ENCODE measurements at places on chromosomes 16 and 17. TPM values are rescaled to one million over a fixed set of nuclear protein-coding genes. Genes with fewer than 3 reads are reported as not detected.

Gene GAST
- total RNA-seq, result not detected

Gene SLC6A4
- not detected for total RNA-seq

Gene NACA2
- total RNA-seq, result not detected

Gene FKBP10
- total RNA-seq, result 61.4 TPM

Gene C17orf50
- total RNA-seq, result not detected

Gene NLRC3
- 0.05 TPM for total RNA-seq

Gene CLEC18A
- total RNA-seq, result 0.12 TPM

Gene ZNF286A
- 164 TPM for total RNA-seq

Gene KRTAP3-2
- not detected for total RNA-seq

Gene ATP2A3
- 1.9 TPM for total RNA-seq

Gene PITPNM3
- 39.7 TPM for total RNA-seq

Gene PNMT
- not detected for total RNA-seq

Gene EPN3
- total RNA-seq, result not detected

Gene SEPTIN12
- total RNA-seq, result not detected

Gene VAT1
- total RNA-seq, result 32.5 TPM

Gene CNTNAP1
- 5.0 TPM for total RNA-seq

Gene DNASE1L2
- 1.7 TPM for total RNA-seq

Gene WIPF2
- total RNA-seq, result 9.0 TPM

Gene TEX19
- 1.0 TPM for total RNA-seq

Gene DLX3
- not detected for total RNA-seq

Gene ITGA3
- 3.7 TPM for total RNA-seq

Gene AGRP
- total RNA-seq, result not detected

Gene ABCA6
- total RNA-seq, result not detected

Gene GCGR
- 0.04 TPM for total RNA-seq

Gene MYH13
- 0.57 TPM for total RNA-seq

Gene SCN4A
- total RNA-seq, result 12.4 TPM

Gene BORCS6
- total RNA-seq, result 2.2 TPM

Gene NAGS
- 1.9 TPM for total RNA-seq

Gene CLEC3A
- total RNA-seq, result not detected

Gene KRTAP4-3
- total RNA-seq, result not detected

Gene CCDC144A
- total RNA-seq, result 1.5 TPM

Gene TPSB2
- not detected for total RNA-seq

Gene TEPSIN
- total RNA-seq, result 29.3 TPM

Gene CKLF
- 121 TPM for total RNA-seq

Gene PRAC2
- total RNA-seq, result 0.56 TPM

Gene HBA1
- 0.33 TPM for total RNA-seq

Gene CBFA2T3
- 1.8 TPM for total RNA-seq

Gene CD300E
- total RNA-seq, result not detected

Gene CAVIN1
- total RNA-seq, result 47.8 TPM

Gene THOC6
- 29.4 TPM for total RNA-seq

Gene TBX6
- total RNA-seq, result 0.73 TPM

Gene CNGB1
- not detected for total RNA-seq

Gene ZG16B
- not detected for total RNA-seq

Gene CACNA1G
- 4.2 TPM for total RNA-seq

Gene CHRNE
- 0.20 TPM for total RNA-seq

Gene IL34
- 0.61 TPM for total RNA-seq

Gene NPB
- 3.8 TPM for total RNA-seq

Gene HS3ST6
- not detected for total RNA-seq

Gene RNF151
- total RNA-seq, result not detected

Gene MYH8
- 0.18 TPM for total RNA-seq

Gene SLC5A11
- 0.25 TPM for total RNA-seq

Gene CHD9NB
- not detected for total RNA-seq

Gene BICDL2
- not detected for total RNA-seq

Gene ST6GALNAC1
- total RNA-seq, result not detected

Gene OR4D1
- total RNA-seq, result not detected

Gene TBC1D3E
- not detected for total RNA-seq

Gene CTRB1
- not detected for total RNA-seq

Gene SLC35G6
- not detected for total RNA-seq

All from SJCRH30 (cell line).